CD14-positive monocyte (primary cell): ENCODE measurements at places on chromosomes 16 and 17. TPM values are rescaled to one million over a fixed set of nuclear protein-coding genes. Genes with fewer than 3 reads are reported as not detected.
A peak's percentile ranks its signal among the peaks of the same experiment; 100 is the strongest.

GRCh38 chr17:77451245-77451893 is 310.6 kb downstream of the SEC14L1 start:
- DNase-seq, result peak; percentile 49

GRCh38 chr17:32575852-32576251 is 89.1 kb downstream of the CDK5R1 start:
- peak; percentile 10 for DNase-seq

Gene MT4
- polyA plus RNA-seq, result not detected

- DNase-seq, result no peak
These were observed 100.7 kb downstream of the MGAT5B start for GRCh38 chr17:76968707-76969597.

Gene NEUROD2
- not detected in 2 replicates for polyA plus RNA-seq

Gene SLC12A4
- 57.2 and 64.1 TPM in 2 replicates for polyA plus RNA-seq

DNA sequence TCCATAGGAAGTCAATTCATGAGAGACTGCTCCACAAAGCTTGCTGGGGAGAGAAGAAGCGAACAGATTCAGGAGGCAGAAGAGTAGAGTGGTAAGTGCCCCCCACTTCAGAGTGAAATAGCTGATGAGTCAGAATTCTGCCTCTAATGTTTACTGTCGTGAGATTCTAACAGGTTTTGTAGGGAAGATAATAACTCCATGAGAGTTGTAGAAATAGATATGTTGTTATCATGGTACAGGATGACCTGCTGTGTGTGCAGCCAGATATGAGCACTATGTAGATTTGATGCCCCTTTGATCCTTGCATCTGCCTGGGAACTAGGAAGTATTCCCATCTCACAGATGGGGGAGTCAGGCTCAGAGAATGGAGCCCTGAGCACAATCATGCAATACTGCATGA is 502.4 kb upstream of the CDH11 start:
- no peak for DNase-seq

DNA sequence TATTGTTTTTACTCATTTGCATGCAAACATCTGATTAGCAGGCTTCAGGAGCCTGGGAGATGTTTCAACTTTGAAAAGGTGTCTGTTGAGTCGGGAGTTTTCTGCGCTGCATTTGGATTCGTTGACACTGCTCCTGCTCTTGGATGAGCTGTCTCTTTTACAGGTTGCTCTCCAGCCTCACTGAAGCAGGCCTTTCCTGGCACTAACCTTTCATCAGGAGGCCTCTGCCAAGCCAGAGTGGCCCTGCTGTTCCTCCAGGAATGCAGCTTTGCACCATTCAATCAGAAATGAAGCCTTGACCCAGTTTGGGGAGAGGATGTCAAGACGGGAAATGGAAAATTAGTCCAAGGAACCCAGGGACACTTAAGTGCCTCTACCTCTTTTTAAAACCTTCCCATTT is 330 bp upstream of the KRTAP29-1 start:
- no peak for DNase-seq

DNA sequence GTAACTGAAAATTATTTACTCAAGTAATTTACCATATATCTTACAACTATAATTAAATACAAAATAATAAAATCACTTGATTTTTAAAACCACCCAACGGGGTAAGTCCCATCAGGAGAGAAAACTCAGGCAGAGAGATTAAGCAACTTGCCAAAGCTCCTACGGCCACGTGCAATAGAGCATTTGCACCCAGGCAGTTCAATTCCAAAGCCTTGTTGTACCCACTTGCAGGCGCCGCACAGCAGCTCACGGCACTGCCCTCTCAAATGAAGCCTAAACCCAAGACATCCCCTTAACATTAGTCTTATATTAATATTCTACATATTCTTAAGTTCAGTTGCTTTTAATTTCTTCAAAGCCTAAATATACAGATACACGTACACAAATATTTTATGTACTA is 75.7 kb downstream of the SPAG9 start:
- no peak for DNase-seq

Gene MAZ
- 14.2 TPM for polyA plus RNA-seq
